Activated naive CD8-positive, alpha-beta T cell treated with anti-CD3 and anti-CD28 coated beads, Interleukin-2, amount 50 U/mL, for 16 hours (primary cell): ENCODE measurements at places on chromosomes 5 and 9.

DNA sequence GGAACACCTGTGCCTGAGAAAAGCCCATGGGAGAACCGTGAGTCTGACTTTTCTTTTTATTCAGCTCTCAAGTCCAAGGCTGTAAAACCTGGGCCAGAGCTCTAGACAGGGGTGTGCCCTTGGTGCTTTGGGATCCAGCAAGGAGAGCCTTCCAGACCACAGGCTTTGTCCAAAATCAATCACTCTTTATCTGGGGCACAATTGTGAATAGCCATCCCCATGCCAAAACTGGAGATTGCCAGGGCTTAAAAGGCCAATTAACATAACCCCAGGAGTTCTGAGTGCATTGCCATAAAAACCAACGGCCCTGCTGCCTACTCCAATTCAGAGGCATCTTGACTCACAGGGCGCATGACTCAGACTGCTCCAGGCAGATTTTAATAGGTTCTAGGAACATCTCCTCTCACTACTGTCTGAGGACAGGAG, 391.8 kb downstream of the ARHGEF28 start:
- no peak for DNase-seq

GRCh38 chr5:31410089-31410488, 121.8 kb downstream of the DROSHA start:
- DNase-seq, result no peak

- no peak for DNase-seq
Observed at GRCh38 chr5:77231471-77232138, 21.1 kb downstream of the PDE8B start.

DNA sequence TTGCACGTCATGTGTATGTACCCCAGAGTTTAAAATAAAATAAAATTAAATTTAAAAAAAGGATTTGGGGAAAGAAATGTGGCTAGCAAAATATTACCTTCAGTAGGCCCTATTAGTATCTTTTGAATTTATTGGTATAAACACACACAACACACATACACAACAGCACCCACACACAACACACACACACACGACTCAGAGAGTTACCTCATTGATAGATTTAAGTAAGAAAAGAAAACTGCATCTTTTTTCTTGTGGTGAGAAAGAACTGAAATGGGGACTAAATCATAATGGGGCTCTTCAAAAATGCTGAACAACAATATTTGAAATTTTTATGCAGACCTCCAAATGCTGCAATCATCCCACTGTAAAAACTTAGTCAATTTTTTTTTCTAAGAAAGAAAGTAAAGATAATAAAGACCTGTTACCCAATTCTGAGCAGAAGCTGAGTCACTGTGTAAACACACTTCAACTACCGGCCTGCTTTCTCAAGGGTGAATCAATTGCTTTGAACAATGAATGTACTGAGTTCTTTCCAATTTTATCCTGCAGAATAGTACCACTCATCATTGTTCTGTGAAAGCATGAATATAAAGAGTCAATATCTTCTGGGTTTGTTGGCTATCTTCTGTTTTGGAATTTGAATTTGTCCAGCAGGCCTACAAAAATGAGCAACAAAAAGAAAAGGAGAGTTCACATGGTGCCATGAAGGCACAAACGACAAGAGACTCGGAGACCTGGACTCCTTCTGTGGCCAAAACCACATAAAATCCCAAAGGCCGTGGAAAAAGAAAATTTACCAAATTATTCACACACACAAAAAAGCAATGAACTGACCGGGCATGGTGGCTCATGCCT, 57.9 kb upstream of the CCNG1 start:
- DNase-seq, result no peak

GRCh38 chr9:123922911-123923310, 7.0 kb downstream of the DENND1A start:
- no peak for DNase-seq

- no peak for DNase-seq
Observed at GRCh38 chr9:79300068-79300467, 271.7 kb upstream of the TLE4 start.
